ENCODE measurements at places on chromosomes 5 and 9.
A peak's percentile ranks its signal among the peaks of the same experiment; 100 is the strongest.

DNA sequence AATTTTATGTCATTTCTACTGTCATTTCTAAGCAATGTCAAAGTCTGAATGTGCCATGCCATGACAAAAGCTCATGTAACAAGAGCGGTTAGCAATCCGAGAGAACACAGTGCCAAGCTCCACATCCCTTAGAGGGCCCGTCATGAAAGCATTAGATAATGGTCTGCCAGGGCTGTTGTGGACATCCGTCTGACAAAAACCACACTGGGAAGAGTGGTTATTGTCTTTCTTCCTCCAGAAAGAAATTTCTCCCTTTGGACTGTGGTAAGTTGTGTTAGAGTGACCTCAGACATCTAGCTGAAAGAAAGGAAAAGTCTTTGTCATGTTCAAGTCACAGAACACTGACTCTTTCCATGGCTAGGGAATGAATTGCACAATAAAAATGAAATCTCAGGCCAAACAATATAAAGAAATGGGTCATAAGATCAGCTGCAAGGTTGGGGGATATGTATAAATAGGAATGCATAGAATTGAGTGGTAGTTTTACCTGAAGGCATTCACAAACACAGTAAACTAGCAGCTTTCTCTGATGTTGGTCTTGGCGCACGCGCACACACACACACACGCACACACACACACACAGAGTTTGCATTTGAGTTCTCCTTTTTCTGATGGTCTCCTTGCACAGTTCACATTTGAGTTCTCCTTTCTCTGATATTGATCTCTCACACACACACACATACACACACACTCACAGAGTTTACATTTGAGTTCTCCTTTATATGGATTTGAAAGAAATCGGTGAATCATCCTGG lies 5.3 kb downstream of the SLC1A3 start:
- DNase-seq: no peak

GRCh38 chr9:89351584-89352300 lies 33.4 kb downstream of the SECISBP2 start:
- DNase-seq: no peak

DNA sequence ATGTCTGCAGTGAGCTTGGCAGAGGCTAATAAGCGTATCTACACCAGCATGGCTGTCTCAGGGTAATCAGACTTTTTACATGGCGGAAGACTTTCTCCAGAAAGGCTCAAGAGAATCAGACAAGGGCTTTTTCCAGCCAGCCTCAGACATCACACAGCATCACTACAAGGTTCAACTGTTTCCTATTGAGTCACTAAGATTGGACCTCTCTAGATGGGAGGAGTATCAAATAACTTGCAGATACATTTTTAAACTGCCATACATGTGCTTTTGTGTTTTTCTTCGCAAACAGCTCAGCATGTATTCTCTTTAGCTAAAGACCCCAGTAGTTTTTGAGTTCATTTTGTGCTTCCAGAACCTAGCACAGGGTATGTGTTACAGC lies 22.9 kb upstream of the PIK3R1 start:
- DNase-seq: no peak

DNA sequence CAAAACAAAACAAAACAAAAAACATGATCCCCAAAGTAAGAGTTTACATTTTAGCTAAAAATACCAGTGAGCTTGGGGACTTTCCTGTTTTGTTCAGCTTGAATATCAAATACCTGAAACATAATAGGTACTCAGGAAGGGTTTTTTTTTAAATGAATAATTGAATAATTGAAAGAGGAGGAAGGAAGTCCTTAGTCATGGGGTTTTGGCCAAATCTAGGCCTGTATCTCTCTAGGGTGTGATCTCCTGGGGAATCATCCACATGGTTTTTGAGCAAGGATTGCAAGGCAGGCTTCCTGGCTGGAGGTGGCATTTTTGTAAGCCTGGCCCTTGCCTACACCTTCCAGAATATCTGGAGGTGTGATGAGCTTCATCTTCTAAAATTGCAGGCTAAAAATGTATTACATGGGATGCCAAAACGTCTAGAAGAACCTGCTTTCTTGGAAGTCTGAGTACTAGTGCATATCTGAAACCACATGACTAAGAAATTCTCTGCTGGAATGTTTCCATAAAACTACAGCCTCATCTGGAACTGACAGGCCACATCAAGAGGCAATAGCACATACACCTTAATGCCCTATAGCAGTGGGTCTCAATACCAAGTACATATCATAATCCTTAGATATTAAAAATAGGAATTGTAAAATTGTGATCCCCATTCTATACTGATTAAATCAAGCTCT lies 10.4 kb downstream of the C9 start:
- no peak for DNase-seq

DNA sequence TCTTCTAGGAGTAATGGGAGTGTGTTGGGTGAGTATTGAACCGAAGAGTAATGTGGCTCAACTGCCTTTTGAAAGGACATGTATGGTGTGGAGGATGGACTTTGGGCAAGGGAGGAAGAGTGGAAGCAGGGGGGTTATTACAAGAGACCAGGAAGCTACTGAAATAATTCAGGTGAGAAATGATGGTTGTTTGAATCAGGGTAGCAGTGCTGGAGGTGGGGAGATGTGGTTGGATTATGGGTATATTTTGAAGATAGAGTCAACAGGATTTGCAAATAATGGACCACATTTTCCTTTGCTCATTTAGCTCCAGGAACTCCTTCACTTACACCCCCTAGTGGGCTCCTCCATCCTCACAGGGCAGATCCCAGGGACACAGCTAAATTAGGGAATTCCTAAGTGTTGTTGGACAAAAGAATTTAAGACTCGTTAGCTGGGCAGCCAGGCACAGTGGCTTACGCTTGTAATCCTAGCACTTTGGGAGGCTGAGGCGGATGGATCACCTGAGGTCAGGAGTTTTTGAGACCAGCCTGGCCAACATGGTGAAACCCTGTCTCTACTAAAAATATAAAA lies 1.2 kb upstream of the SLC4A9 start:
- no peak for DNase-seq

DNA sequence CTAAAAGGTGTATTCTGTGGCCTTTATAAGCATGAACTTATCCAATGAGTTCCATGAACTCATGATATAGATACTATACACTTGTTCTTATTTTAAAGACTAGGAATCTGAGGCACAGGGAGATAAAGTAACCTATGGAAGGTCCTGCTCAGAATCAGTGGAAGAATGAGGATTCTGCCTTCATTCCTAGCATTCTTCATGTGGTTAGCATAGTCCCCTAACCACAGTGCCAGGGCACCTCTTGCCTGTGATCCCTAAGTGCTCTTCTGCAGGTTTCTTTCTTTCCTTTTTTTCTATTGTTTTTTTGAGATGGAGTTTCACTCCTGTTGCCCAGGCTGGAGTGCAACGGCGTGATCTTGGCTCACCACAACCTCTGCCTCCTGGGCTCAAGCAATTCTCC lies 174.1 kb downstream of the C9orf152 start:
- DNase-seq: no peak

DNA sequence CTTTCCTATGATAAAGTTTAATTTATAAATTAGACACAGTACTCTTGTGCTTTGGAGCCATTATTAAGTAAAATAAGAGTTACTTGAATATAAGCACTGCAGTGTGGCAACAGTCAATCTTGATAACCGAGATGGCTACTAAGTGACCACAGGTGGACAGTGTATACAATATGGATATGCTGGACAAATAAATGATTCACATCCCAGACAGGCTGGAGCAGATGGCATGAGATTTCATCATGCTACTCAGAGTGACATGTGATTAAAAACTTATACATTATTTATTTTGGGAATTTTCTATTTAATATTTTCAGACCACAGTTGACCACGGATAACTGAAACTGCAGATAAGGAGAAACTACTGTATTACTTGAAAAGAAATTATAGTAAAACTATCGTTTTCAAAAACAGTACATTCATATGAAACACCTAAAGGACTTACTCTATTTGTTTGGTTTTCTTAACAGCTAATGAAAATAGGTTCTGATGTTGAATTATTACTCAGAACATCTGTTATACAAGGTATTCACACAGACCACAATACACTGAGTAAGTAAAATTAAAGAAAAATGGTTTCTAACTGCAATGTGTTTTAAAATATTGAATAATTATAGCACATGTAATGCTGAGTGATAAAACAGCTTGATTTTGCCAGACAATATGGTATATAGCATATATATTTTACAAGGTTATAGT lies 16.0 kb downstream of the LYRM7 start:
- DNase-seq: no peak

- DNase-seq: no peak
Observed at GRCh38 chr5:82661933-82662332, 383.8 kb upstream of the RPS23 start.

DNA sequence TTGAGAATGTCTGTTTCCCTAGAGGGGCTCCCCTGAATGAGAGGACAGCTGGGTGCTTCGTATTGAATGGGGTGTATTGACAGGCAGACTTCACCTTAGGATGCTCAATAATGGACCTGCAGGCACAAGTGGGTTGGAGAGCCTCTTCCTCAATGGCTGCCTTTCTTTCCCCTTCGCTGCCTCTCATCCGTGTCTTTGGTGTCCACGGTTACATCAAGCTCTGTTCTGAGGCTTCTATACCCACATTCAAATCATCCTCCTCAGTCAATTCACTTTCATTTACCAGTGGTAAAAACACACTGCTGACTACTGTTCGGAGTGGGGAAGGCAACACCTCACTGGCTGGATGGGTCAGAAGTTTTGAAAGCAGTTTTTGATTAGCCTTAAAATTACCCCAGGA lies 20.6 kb downstream of the LIX1 start:
- no peak for DNase-seq

- no peak for DNase-seq
Observed at GRCh38 chr9:128637656-128638055, 19.0 kb downstream of the DYNC2I2 start.

DNA sequence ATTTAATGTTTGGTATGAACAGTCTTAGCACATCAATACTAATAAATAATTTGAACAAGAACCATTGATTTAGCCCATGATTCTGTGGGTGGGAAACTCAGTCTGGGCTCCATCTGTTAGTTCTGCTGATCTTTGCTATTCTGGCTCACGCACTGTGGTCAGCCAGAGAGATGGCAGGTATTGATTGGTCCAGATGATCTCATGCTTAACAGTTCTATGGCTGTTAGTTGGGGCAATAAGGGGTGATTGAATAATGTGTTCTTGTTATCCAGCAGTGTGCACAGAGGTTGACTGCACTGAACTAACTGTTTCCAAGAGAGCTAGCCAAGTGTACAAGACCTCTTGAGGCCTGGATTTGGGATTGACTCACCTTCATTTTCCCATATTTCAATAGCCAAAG lies 824.3 kb downstream of the SEMA5A start:
- no peak for DNase-seq

DNA sequence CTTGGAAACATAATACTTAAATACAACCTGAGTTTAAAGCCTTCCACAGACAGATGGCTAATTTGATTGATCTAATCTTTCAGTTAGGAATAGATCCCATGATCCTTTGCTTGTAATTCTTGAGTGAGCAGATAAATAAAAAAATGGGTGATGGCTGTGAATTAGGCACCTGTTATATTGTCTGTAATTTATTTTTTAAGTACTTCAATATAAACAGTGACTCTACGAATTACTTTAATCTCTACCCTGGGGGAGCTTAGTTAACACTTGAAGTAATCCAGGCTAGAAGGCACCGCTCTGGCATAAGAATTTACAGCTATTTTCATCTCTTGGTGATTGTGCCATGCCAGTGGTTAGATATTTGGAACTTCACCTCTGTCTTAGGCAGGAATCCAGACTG lies 9.0 kb downstream of the EGFLAM start:
- DNase-seq: no peak

GRCh38 chr5:33299621-33300208 lies 141.1 kb upstream of the TARS1 start:
- no peak for DNase-seq

DNA sequence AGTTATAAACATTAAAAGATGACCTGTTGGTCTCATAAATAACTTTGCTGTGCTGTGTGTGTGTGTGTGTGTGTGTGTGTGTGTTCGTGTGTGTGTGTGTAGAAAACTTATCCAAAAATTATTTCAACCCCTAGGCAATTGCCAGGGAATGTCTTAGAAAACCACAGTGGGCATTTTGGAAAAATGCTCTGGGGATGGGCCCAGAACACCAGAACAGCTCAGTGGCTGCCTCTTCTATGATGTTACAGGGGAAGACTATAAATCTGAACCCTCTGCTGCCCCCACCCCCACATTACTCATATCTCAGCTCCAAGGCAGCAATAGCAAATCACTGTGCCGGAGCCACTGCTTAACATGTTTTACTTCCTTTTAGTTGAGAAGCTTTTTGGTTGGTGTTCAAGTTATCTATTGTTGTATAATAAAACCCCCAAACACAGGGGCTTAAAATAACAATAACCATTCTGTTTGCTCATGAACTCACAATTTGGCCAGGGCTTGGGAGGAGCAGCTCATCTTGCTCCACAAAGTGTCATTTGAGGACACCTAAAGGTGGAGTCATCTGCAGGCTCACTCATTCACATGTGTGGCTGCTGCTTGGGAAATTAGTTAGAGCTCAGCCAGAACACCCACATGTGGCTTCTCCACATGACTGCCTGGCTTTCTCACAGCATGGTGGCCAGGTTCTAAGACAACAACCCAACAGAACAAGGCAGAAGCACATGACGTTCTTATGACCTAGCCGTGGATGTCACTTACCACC lies 40.4 kb downstream of the ACTBL2 start:
- DNase-seq: no peak

DNA sequence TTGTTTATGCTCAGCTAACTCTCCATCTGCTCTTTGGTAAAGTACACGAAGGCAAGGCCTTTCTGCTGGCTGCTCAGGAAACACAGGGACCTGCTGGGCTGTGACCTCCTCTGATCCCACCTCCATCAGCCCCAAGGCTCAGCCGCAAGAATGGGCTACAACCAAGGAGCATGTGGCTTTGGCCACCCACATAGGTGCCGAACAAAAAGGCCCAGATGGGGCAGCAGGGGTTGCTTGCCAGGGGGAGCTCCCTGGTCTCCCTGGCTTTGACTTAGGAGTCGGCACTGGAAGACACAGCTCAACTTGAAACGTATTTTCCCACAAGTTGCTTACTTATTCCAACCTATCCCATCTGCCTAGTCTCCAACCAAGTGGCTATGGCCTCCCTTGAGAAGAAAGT lies 461.1 kb downstream of the ICE1 start:
- DNase-seq: no peak

- no peak for DNase-seq
Observed at GRCh38 chr9:120879446-120879845, 2.5 kb upstream of the PHF19 start.

GRCh38 chr5:108728566-108729241 lies 19.0 kb upstream of the FER start:
- peak; percentile 37 for DNase-seq

DNA sequence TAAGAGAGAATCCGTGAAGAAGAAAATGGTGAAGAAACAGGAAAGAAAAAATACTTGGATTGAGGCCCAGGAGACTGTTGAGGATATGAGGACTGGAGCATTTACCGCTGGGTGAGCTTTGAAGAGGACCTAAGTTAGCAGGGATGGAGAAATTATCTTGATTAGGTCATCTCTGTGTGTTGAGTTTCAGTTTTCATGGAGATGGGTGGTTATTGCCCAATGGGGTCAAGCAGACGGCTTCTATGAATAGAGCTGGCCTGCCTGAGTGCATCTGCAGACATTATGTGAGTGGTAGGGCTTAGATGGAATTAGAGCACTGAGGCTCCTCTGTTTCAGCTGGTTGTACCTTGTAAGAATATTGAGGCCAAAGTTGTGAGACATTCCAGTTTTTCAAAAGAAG lies 245.4 kb upstream of the FBXL7 start:
- no peak for DNase-seq

Data from activated CD4-positive, alpha-beta T cell treated with anti-CD3 and anti-CD28 coated beads for 24 hours (primary cell).